ENCODE measurements at places on chromosomes 2 and 18. TPM values are rescaled to one million over a fixed set of nuclear protein-coding genes. Genes with fewer than 3 reads are reported as not detected.

RND3 gene
- total RNA-seq = 21.8 TPM

EFR3B gene
- 7.1 TPM for total RNA-seq

ARHGEF33 gene
- 4.0 TPM for total RNA-seq

REEP1 gene
- total RNA-seq = 1.3 TPM

CAPN13 gene
- not detected for total RNA-seq

RPIA gene
- 12.2 TPM for total RNA-seq

TGFA gene
- 12.6 TPM for total RNA-seq

GNLY gene
- 0.63 TPM for total RNA-seq

DSG4 gene
- not detected for total RNA-seq

POU3F3 gene
- total RNA-seq = not detected

RESP18 gene
- total RNA-seq = not detected

ZEB2 gene
- 166 TPM for total RNA-seq
